ENCODE measurements at places on chromosomes 1 and 21.
A peak's percentile ranks its signal among the peaks of the same experiment; 100 is the strongest.

GRCh38 chr1:166927701-166928100 is 47.6 kb downstream of the ILDR2 start:
- no peak for DNase-seq

DNA sequence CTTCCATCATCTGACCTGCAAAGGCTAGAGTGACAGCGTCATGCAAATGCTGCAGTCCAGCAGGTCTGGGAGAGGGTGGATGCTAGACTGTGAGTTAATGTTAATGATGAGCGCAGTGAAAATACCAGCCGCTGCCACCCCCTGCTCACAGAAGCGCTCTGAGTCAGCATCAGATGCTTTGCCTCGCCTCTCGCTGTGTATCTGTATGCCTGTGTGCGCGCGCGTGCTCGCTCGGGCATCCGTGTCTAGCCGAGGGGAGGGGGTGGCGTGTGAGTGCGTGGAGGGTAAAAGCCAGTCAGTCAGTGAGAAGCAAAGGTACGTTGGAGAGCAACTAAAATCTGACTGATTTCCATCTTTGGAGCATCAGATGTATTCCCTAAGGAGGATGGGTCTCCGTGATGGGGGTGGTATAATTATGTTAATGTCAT is 858.7 kb downstream of the USP25 start:
- DNase-seq, result peak; percentile 99

DNA sequence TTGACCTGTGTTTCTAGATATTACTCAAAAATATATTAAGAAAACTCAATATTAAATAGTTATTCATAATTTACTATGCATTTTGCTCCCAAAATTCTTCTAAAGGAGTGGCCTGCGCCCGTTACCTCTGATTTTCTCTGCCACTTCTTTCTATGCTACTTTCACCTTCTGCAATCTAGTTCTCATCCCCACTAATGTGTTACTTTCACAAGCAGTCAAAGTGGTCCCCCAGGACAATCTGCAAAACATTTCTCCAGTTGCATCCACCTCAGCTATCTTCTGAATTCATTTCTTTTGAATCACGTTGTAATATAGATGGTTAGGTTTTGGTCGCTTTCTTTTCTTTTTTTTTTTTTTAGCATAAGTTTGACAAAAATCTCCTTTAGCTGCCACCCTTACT is 13.4 kb downstream of the INSL5 start:
- no peak for DNase-seq

DNA sequence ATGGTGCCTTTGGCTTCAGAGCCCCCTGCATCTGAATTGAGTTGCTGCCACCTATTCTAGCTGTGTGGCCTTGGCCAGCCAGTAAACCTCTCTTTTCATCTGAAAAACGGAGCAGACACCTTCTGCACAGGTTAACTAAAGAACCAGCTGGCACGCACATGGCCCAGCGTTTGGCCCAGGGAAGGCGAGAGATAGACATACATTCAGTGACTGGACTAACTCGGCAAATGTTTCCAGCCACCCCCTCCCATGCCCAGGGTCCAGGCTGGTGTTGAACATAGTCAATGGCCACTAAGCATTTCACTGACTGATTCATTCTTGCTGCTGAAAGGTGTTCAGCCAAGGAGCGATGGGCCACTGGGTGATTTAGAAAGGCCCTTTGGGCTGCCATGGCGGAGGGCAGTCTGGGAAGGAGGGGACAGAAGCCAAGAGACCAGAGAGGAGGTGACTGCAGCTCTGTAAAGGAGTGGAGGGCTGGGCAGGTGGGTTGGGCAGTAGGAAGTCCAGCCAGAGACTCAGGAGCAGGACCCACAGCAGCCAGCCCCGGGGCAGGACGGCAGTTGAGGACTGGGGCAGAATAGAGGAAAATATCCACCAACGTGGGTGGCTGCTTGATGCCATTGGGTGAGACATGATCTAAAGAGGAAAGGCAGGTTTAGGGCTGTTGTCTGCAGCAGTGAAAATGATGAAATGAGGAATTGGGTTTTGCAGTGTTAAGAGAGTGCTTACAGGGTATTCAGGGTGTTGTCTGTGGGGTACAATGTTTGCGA is 184.3 kb downstream of the HIVEP3 start:
- DNase-seq, result no peak

GRCh38 chr1:34606504-34606903 is 148.3 kb upstream of the GJB5 start:
- no peak for DNase-seq
